ENCODE measurements at places on chromosomes 6 and 20.

DNA sequence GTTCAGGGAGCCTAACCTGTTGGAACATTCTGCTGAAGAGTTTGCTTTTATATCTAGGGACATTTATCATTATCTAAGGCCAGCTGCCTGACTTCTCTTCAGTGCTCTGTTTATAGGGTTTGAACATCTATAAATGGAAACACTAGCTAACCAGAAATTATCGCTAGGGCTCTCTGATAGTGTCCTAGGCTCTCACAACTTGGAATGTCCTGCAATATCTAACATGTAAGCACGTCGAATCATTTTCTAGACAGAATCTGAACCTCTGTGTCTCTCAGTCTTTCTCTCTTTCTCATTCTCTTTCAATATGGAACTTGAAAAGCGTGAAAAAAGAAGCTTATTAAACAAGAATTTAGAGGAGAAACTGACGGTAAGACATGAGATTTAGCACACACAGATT is 92.5 kb upstream of the MLIP start:
- DNase-seq, result no peak

DNA sequence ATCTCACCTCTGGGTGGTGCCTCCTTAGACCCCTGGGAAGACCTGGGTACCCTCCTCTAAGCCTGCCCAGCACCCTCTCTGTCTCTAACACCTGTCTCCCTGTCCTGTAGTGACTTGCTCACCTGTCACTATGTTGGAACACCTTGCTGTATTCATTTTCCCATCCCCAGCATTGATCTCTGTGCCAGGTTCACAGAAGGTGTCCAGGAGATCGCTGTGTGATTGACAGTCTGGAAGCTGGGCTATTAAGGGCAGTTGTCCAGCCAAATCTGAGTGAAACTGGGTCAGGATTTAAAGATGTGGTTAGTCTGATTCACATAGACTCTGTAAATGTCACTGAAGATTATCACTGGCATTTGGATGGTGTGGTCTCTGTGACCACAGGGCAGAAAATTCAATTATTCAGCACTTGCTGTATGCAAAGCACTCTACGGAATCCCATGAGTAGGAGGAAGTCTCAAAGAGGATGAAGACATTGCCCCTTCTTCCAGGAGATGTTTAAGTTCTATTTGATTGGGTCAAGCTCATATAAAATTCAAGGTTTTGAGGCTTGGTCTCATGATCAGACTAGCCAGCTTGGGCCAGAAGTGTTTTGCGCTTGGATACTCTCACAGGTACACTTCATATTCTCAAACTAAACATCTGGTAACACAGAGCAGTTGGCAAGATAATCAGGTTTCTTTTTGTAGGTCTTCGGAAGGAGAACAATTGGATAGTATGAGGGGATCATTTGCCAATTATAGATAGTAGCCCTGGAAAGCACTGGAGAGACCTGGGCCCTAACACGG is 57.8 kb upstream of the TAGAP start:
- no peak for DNase-seq

DNA sequence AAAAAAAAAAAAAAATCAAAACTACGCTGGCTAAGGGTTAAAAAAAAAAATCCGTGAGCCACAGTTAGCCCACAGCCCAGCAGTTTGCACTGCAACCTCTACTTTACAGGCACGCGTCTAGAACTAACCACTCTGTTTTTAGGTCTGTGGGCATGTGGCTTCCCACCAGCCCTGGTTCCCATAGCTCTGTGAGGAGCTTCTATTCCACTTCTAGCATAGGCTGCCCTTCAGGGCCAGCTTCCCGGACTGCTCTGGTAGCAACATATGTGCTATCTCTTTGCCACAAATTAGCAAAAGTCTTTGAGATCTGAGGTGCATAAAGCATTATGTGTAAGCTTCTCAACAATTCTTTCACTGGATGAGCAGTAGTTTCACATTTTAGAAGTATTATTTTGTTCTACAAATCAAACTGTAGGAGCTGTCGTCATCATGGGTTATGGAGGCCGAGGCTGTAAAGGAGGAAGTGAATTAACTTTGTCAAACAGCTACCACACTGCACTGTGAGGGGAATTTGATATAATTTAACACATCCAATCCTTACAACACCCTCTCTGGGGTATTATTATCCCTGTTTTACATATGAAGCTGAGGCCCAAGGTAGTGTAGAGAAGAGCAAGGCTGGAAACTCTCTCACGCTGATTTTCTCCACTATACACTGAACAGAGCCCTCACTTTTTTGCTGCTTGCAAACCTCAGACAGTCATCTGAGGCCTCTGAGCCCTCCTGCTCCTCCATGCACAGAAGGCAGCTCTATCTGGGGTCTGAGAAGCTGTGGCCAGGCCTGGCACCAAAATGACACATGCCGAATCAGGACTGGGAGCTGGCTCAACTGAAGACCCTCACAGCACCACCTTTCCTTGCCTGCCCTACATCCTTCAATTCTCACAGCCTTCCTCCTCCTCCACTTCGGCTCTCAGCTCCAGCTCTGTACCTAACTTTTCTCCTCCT is 35.4 kb downstream of the MAN1A1 start:
- DNase-seq, result peak; percentile 36

DNA sequence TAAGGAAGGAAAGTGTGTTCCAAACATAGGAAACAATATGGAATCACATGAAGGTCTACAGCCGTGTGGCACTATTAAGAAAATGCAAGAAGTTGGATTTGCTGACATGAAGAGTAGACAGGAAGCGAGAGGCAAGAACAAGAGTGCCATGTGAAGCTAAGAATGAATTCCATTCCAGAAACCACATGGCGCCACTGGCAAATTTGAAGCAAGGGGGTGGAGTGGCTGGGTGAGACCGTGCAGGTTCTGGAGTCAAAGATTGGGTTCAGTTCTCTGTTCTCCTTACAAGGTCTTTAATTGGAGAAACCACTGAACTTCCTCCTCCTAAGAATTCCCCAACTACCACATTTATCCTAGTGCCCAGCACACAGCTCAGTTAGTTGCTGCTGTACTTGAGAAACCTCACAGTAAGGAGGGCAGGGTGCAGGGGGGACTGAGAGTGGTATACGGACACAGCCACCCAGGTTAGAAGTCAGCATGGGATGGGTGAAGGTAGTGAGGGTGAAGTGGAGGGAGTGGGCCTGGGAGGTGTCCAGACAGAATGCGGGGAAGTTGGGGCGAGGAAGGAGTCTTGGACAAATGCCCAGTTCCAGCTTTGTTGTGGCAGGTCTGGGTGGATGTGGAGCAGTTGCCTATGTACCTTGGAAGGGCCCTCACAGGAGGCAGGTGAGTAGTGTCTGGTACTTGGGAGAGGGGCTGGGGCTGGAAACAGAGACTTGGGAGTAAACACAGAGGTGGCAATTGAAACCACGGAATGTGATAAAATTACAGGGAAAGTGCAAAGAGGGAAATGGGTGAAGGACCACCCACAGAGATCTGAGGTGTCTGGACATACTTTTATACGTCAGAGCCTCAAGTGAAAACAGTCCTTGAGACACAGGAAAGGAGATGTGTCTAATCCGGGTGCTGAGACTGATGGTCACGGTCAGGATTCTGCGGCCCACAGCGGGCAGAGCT is 14.3 kb downstream of the LYRM4 start:
- no peak for DNase-seq

DNA sequence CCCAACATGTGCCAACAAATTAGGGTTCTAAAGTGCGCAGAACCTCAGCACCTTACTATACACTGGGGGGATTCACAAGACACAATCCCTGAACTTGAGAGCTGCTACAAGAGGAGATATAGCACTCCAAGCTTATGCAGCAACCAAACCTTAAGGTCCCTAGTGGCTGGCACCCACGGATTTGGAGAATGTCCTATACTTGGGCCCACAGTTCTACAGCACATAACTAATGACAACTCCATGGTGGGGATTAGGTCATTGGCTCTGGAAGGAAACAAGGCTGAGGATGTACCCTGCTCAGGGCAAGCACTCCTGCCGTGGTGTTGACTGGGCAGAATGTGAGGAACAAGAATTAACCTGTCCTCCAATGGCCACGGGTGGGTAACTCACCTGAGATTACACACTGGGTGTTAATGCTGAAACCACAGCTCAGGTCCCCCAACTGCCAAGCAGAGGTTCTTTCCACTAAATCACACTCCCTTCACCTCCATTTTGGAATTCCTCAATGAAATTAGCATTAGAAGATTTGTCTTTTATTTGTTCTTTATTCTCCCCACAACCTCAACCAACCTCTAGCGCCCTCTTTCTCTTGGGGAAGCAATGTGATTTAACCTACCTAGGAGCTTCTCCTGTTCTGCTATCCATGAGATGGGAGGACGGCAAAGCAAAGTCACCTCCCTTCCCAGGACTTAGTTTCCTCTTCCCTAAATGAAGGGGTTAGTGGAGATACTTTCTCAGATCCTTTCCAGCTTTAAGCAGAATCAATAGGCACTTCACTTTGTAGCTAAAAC is 32.0 kb downstream of the TRERF1 start:
- no peak for DNase-seq

DNA sequence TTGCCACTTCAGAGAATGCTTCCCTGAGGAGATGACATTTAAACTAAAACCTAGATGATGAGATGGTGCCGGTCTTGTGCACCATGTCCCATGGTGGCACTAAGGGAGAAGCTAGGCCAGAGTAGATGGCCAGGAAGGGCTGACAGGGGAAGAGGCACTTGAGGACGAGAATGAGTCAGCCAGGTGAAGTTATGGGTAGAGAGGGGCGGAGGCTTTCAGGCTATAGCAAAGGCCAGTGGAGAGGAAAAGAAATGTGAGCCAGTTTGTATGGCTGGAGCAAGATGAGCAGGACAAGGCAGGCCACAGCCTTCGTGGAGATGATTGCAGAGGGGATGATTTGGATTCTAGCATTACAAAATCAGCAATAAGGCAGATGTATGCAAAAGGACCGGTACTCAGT is 44.7 kb upstream of the ADGRF4 start:
- no peak for DNase-seq

- no peak for DNase-seq
Observed at GRCh38 chr20:51752343-51752951, 15.7 kb downstream of the ATP9A start.

DNA sequence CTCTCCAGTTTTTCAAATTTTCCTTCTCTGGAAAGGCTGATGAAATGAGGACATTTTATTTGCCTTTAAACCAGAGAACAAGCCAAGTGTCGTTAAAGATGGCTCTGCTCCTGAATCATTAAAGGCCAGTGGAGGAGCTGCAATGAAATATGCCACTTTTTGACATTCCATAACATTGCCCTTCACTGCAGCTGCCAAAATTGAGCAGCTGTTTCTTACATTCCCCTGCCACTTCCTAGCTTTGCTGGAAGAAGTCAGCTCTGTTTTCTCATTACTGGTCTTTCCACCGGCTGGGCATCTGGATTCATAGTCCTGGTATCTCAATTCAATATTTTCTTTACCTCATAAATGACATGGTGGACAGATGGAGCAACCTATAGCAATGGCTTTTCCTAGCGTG is 45.5 kb upstream of the NRN1 start:
- no peak for DNase-seq

- DNase-seq, result peak; percentile 93
Observed at GRCh38 chr6:26553264-26553634, 15.1 kb downstream of the HMGN4 start.

DNA sequence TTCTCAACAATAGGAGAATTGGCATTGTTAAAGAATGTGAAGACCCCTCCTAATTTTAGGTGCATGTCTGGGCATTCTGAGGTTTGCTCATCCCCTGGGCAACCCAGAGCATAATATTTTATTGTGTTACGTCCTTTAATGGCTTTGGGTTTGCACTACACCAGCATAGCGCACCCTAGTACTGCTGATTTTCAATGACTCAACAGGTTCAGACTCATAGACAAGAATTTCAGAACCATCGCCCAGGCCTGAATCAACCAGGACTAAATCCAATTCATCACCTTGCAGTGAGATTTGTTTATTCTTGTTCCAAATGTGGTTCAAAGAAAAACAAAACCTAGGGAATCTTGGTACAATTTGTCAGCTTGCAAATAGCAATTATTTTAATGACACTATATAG is 137.8 kb upstream of the PHACTR1 start:
- DNase-seq, result no peak

DNA sequence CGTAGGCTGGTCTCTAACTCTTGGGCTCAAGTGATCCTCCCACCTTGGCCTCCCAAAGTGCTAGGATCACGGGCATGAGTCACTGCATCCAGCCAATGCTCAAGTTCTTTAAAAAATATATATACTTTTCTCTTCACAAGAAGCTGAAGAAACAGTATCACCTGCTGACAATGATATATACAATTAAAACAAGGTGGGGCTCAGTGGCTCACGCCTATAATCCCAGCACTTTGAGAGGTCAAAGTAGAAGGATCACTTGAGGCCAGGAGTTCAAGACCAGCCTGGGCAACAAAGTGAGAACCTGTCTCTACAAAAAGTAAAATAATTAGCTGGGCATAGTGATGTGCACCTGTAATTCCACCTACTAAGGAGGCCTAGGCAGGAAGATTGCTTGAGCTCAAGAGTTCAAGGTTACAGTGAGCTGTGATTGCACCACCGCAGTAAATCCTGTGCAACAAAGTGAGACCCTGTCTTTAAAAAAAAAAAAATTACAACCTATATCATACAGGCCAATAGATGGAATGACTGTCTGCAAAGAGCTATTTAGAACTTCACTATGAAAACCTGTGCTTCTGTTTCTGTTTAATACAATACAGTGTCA is 36.4 kb downstream of the MBOAT1 start:
- DNase-seq, result no peak

GRCh38 chr6:78629154-78629721 is 238.1 kb upstream of the IRAK1BP1 start:
- DNase-seq, result no peak

- no peak for DNase-seq
Observed at GRCh38 chr6:88493717-88494116, 327.6 kb upstream of the CNR1 start.

- DNase-seq, result no peak
Observed at GRCh38 chr6:47264775-47265184, 44.9 kb downstream of the TNFRSF21 start.

GRCh38 chr6:46598215-46598614 is 54.4 kb downstream of the CYP39A1 start:
- DNase-seq, result no peak

- DNase-seq, result no peak
Observed at GRCh38 chr6:17460862-17461261, 67.5 kb downstream of the CAP2 start.

GRCh38 chr6:168182366-168182765 is 103.4 kb upstream of the FRMD1 start:
- DNase-seq, result no peak

DNA sequence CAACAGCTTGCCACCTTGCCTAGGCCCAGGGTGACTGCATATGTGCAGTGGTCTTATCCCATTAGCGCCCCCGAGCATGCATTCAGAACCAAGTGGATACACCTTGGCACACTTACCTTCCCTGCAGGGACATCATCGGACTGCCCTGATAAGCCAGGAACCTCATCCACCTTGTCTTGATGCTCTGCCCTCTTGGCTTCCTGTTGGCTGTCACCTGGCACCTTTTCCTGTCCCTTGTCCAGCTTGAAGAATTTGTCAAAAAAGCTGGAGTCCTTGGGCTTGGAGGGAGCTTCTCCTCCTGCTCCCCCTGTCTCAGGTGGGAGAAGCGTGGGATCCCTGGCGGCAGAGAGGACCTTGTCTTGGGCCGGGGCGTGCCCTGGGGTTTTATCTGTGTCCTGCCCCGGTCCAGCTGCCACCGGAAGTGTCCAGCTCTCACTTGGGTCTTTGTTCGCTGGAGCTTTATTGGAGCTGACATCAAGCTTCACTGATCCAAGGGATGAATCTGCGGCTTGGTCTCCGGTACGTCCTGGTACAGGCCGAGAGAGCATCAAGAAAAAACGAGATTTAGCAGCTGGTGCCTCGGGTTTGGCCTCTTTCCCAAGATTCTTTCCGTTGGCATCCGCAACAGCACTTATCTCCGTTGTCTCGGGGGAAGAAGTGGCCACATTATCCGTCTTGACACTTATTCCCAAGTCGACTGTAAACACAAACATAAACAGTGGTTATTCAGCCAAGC is 42.0 kb downstream of the BCAS1 start:
- no peak for DNase-seq

Data from hematopoietic multipotent progenitor cell treated with erythropoietin and hydrocortisone succinate and interleukin-3 and kit ligand, for 17 days (in vitro differentiated cells).